ENCODE measurements at places on chromosomes 16 and 17.

GRCh38 chr17:37643869-37644268, 623 bp upstream of the DDX52 start:
- no peak for DNase-seq

GRCh38 chr16:50079397-50080140, 13.8 kb downstream of the HEATR3 start:
- no peak for DNase-seq

- DNase-seq: peak; percentile 91
Measured at GRCh38 chr16:10126686-10127085, 55.5 kb downstream of the GRIN2A start.

DNA sequence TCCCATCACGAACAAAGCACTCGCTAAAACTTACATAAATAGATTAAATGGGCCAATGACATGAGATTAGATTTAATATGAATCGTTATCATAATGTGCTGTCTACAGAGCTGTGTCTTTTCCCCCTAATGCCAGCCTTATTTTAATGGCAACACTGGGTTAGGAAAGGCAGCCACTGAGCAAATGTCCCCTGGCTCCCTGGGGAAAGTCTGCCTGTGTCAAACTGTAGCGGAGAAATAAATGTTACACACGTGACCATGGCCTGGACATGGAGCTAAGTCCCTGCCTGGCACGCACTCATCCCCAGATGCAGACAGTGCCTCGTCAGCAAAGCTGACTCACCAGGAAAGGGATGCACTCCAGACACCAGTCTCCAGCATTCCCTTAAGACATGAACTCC, 61.3 kb upstream of the SDK2 start:
- DNase-seq: no peak

DNA sequence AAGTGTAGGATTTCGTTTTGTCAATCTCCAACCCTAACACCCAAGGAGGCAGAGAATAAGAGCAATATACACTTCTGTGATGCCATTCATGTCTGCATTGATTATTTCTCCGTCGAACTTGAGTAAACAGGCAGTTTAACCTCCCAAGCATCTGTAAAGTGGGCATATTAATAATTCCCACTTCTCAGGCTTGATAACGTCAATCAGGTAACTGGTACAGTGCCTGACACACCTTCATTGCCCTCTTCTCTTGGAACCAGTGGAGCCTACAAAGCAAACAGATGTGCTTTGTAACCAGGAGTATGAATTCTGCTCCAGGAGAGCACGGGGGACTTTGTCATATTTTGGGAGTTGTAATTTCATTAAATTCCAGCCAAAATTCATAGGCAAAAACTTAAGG, 32.5 kb upstream of the PLCG2 start:
- no peak for DNase-seq

GRCh38 chr16:15510992-15511391, 76.6 kb downstream of the BMERB1 start:
- DNase-seq: no peak

DNA sequence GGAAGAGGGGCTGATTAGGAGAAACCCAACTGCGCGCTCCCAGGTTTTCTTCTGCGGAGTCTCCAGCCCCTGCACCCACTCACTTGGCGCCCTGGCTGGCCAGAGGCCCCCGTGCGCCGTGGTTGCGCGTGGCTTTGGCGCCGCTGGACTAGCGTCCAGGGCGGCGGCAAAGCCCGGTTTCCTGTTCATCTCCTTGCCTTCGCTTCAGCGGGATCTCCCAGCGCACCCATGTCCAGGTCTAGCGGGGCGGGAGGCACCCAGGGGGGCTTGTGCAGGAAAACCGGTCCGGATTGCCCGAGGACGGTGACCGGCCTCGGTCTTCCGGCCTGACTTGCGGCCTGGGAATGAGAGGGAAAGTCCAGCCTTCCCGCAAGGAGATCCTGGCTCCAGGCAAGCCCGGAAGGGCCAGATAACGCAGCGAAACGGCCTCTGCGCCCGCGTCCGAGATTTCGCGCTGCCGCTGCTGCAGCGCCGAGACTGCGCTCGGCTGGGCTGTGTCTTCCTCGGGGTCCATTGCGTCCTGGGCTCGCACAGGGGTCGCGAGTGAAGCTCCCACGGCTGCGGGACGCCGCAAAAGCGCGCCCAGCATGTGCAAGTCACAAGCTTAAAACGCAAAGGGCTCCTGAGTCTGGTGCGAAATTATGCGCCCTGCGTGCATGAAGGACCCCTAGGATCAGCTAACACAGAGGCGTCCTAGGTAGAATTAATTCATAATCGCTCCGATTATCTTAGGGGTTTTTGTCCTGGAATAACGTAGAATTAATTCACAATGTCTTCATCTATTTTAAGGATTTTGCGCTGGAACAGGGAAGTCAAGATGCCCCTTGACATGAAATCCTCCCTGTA, 5.7 kb downstream of the FOXF1 start:
- DNase-seq: no peak

DNA sequence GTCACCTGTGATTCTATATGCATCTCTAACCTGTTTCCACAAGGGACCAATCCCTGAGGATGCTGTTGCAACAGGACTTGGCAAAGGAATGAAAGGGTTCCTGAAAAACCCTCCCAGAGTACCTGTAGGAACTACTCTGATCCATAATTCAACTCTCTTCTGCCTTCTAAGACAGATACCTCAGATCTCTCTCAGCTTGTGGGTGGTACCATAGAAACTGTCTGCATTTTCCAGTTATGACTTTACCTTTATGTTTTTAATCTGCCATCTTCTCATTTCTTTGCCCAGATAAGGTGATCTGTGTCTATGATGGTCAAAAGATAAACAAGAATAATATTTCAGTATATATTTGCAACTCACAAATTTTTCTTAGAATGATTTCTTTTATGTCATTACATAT, 65.1 kb downstream of the TMC6 start:
- DNase-seq: no peak

- DNase-seq: no peak
Measured at GRCh38 chr16:4746991-4747574, 12.7 kb downstream of the DNAAF8 start.

DNA sequence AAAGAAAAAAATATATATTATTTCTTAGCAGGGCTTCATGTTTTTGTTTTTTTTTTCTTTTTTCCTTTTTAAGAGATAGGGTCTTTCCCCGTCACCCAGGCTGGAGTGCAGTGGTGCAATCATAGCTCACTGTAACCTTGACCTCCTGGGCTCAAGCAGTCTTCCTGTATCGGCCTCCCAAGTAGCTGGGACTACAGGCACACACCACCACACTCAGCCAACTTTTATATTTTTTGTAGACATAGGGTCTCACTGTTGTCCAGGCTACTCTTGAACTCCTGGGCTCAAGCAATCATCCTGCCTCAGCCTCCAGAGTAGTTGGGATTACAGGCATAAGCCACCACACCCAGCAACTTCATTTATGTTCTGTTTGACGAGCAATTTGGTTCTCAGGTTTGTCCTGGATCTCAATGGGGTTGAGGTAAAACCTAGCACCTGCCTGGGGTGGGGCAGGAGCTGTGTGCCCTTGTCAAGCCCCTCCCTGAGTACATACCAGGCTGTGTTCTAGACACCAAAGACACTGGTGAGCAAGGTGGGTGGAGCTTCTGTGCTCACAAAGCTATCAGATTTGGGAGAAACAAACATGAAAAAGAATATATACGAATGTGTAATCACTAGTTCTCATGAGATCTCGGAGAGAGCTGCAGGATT, 19.2 kb downstream of the GPT2 start:
- DNase-seq: no peak

GRCh38 chr16:51433599-51433998, 282.5 kb upstream of the SALL1 start:
- DNase-seq: no peak

DNA sequence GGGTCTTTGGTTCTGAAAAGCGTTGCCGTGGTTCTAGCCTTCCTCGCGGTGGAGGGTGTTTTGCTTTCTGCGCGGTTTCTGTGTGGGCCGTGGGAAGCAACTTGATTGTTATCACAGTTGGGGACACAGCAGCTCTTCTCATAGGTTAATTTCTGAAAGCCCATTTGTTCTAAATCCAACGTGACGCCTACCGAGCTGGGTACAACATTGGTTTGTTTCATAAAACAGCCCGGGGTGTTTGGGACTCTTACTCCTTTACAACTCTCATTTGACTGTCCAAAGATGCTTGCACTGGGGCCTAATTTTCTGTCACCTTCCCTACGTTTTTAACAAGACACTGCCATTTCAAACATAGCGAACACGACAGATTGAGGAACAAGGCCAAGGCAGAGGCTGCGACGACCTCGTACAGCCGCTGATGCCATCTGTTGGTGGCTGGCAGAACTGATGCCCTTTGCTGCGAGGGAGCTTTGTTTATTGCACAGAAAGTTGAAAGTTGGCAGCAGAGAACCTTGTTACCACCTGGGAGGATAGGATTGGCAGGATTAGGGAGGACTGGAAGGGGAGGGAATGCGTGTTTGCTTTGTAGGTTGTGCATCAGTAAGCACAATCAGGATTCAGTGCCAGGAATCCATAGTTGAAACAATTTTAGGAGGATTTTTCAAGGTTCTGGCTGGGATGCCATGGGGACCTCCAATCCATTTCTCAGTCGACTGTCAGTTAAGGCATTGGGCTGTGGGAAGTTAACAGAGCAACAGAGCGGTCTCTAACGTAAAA, 98.3 kb downstream of the PITPNC1 start:
- DNase-seq: peak; percentile 69

GRCh38 chr17:44627513-44628242, 28.6 kb upstream of the MEIOC start:
- DNase-seq: no peak
